Stimulated activated CD8-positive, alpha-beta memory T cell treated with anti-CD3 and anti-CD28 coated beads, Interleukin-2, amount 100 ng/mL, for 1 hour (primary cell): ENCODE measurements at places on chromosomes 5 and 9.

DNA sequence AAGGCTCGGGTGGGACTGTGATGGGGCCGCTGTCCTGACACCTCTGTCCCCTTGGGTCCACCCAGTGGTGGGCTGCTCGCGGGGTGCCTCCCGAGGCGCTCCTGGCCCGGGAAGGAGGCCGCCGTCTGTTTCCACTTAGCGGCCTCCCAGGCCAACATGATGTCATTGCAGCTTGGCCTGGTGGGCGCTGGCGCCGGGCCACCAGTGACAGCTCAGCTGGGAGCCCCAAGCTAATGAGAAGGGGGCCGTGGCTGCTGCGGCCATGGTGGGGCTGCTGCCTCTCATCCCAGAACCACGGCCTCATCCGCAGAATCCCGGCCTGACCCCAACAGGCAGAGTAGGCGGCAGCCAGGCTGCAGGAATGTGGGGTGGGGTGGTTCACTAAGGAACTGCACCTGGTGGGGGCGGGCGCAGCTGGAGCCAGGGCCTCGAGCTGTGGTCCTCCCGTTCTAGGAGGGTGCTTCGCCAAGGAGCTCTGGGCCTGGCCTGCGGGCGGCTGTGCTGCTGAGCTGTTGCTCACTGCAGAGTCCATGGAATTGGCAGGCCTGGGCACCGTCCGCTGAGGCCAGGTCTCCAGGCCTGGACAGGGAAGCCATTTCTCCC lies 123.5 kb upstream of the COL5A1 start:
- no peak for DNase-seq

GRCh38 chr5:144742361-144742760 lies 571.7 kb downstream of the KCTD16 start:
- DNase-seq: no peak

GRCh38 chr5:76372323-76373054 lies 30.6 kb upstream of the IQGAP2 start:
- no peak for DNase-seq

- no peak for DNase-seq
These were observed 38.7 kb upstream of the RAB3C start for GRCh38 chr5:58544195-58544594.

GRCh38 chr5:148499452-148499851 lies 115.7 kb downstream of the FBXO38 start:
- DNase-seq: no peak

GRCh38 chr5:67935908-67936566 lies 279.5 kb upstream of the PIK3R1 start:
- no peak for DNase-seq

DNA sequence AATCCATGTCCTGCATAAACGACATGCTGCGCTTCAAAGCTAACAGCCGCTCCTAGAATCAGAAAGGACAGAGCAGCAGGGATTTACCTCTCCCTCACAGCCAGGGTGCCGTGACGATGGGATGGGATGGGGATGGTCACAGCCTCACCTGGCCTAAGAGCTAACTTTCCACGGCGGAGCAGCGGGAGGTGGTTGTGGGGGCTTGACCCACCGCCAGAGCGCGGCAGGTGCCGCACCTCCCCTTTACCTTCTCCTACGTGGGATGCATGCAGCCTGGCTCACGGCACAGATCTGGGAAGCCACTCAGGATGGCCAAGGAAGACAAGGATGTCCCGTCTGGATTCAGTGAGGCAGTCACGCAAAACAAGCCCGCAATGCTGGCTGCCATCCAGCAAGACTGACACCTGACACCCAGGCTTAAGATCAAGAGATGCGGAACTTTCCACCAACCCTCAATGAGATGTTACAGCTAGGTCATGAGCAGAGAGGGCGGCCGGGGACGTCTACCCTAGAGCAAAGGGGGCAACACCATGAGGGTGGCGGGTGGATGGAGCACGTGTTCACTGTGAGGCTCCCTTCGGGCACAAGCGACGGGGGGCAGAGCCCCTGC lies 5.8 kb downstream of the BRD9 start:
- no peak for DNase-seq

DNA sequence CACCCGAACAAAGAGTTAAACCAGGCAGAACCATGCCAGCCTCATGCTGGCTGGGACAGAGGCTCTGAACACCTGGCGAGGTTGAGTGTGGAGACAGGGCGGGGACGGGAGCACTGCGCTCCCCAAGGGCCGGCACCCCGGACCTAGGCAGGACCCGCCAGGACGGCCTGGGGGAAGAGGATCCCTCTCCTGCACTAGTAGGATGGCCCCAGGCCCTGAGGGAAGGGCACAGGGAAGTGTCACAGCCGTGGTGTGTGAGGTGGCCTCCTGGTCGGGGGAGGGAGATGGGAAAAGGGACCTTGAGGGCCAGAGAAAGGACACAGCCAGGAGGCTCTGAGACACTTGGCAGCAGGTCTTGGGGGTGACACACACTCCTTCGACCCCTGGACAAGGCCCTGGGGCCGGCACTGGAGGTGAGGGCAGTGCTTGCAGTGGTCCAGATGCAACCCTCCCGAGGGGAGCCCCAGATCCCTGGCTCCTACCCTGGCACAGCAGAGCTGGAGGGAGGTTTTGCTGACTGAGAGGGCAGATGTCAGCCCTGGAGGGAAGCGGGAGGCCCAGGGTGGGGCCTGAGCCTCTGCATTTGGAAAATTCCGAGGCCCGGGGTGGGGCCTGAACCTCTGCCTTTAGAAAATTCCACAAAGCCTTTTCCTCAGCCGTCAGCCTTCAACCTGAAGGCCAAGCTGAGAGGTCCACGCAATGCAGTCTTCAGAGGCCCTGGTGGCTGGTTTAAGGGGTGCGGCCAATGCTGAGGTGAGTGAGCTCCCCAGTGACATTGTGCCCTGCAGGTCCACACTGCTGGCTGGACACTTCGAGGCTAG lies 24.8 kb upstream of the TERT start:
- no peak for DNase-seq

GRCh38 chr5:18495157-18495556 lies 860.9 kb downstream of the TAF11L14 start:
- DNase-seq: no peak

GRCh38 chr9:37030611-37030939 lies 3.5 kb downstream of the PAX5 start:
- DNase-seq: no peak

- DNase-seq: no peak
These were observed 84.8 kb downstream of the PJA2 start for GRCh38 chr5:109324931-109325330.

GRCh38 chr5:75622564-75622963 lies 11.3 kb downstream of the ANKDD1B start:
- no peak for DNase-seq
